ENCODE measurements at places on chromosomes 4 and X.

DNA sequence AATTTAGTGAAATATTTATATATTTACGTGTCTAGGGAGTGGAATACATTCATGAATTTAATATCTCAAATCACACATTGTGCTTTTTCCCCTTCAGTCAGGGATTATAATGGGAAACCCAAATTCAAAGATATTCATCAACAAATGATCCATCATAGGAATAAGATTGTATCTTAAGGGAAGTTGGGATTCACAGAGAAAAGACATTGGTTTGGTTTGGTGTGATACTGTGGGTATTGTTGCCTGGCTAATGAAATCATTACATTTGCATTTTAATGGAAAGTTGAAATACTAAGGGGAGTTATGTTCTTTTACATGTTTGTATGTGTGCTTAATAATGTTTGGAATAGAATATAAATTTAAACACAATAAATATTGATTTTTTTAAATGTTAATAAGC is 1.7 kb downstream of the TET2 start:
- DNase-seq: no peak

GRCh38 chr4:3304831-3305609 is 12.2 kb downstream of the RGS12 start:
- no peak for DNase-seq

DNA sequence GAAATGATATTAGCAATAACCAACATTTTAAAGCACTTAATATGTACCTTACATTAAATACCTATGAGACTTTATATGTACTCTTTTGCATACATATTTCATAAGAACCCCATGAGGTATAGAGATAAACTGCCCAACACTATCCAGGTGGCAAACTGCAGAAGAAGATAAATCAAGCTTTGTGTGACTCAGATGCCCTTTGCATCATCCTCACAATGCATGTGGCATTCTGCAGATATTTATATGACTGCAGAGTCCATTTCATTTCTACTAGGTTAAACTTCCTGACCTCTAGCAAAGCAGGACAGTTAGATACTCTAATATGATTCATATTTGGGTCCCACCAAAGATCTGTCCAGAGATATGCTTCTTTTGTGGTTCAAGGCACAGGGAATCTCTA is 85.6 kb upstream of the RASGEF1B start:
- no peak for DNase-seq

- DNase-seq: no peak
Observed at GRCh38 chr4:67218883-67219282, 326.4 kb downstream of the CENPC start.

GRCh38 chrX:40524423-40524822 is 56.3 kb upstream of the ATP6AP2 start:
- no peak for DNase-seq

GRCh38 chr4:159413306-159413943 is 310.5 kb downstream of the RAPGEF2 start:
- DNase-seq: no peak

DNA sequence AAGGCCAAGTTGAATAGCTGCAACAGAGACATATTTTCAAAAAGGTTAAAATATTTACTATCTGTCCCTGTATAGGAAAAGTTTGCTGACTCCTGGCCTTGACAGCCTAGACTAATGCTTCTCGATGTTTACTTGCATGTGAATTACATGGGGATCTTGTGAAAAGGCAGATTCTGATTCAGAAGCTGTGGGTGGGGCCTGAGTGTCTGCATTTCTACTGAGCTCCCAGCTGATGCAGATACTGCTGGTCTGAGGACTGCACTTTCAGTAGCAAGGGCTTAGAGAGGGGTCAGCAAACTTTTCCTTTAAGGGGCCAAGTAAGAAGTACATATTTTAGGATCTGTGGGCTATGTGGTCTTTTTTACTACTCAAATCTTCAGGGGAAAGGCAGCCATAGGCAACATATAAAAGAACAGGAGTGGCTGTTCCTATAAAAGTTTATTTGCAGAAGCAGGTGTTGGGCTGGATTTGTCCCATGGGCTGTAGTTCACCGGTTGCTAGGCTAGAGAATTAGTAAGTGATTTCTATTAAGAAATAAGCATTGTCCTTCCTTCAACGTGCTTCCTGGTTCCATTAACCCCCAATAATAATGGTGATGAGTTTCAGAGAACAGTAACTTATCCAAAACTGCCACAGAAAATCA is 97.2 kb upstream of the PDE5A start:
- DNase-seq: peak; percentile 36

DNA sequence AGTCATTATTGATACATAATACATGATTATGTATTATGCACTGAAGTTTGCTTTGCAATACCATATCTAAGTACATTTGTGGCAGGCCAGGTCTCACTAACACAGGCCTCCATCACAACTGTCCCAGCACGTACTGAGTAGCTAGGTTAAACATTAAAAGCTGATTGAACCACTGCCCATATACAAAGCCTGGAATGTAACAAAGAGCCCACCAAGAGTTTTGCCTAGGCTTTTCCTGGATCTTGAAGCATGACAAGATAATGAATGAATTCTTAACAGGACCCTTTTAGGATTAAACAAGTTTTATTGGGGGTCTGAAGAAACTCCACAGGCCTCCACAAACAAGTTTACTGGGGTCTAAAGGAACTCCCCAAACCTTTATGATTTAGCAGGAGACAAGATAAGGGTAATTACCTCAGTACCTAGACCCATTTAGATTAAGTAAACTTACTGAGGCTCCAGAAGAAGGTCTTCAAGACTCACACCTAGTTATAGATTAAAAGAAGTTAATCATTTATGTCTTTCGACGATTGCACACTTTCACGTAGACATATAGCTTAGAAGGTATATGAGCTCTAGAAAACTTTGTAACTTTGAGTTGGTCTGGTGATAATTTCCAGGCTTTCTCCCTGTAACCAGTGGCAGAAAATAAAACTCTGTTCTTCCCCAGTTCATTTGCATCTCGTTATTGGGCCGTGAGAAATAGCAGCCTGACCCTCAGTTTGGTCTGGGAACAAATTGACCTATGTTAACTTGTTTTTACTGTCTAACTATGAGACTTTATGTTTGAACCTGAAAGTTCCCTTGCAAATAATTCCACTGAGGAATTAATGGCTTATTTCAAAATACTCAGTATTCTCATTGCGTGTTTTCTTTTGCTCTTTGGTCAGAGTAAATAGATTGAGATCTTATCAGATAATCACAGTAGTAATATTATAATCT is 84.8 kb downstream of the PHEX start:
- DNase-seq: no peak

DNA sequence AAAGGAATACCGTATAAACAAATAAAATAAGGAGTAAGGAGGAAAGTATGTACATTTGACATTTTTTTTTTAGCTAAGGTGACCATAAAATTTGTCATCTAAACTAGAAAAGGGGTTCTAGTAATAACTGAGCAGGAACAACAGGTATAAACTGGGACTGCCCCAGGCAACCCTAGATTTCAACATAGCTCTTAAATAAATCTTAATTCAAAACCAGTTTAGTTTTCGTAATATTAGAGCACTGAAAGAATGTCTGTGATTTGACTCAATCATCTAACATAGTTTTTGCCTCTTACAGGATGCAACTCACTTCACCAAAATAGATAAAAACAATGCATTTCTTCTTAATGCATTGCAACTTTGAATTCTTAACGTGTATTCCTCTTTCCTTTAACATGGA is 257.7 kb downstream of the ADAMTS3 start:
- DNase-seq: no peak

GRCh38 chr4:76233967-76234678 is 17.4 kb upstream of the FAM47E start:
- DNase-seq: peak; percentile 22

DNA sequence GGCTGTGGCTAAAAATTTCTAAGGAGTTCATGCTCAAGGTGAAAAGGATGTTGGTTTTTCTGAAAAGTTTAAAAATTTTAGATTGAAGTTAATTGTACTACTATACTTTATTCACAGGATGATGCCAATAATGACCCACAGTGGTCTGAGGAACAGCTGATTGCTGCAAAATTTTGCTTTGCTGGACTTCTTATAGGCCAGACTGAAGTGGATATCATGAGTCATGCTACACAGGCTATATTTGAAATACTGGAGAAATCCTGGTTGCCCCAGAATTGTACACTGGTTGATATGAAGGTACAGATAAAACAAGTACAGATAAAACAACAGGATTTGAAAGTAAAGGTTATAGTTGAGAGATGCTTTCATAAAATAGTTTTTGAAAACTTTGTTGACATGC is 12.2 kb downstream of the PAICS start:
- DNase-seq: peak; percentile 64

GRCh38 chr4:147327322-147327721 is 153.6 kb upstream of the EDNRA start:
- DNase-seq: no peak

DNA sequence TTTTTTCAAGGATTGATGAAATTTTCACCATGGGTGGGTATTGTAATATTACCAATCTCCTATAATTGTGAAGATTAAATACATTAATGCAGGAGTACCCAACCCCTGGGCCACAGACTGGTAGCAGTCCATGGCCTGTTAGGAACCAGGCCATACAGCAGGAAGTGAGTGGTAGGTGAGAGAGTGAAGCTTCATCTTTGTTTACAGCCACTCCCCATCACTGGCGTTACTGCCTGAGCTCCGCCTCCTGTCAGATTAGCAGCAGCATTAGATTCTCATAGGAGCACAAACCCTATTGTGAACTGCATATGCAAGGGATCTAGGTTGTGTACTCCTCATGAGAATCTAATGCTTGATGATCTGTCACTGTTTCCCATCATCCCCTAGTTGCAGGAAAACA is 15.1 kb downstream of the RAPGEF2 start:
- no peak for DNase-seq

- DNase-seq: no peak
Observed at GRCh38 chrX:131271274-131271673, 17.8 kb downstream of the IGSF1 start.

GRCh38 chr4:165765053-165765452 is 108.0 kb upstream of the TLL1 start:
- DNase-seq: no peak

GRCh38 chr4:97396097-97396496 is 747.2 kb downstream of the STPG2 start:
- no peak for DNase-seq

DNA sequence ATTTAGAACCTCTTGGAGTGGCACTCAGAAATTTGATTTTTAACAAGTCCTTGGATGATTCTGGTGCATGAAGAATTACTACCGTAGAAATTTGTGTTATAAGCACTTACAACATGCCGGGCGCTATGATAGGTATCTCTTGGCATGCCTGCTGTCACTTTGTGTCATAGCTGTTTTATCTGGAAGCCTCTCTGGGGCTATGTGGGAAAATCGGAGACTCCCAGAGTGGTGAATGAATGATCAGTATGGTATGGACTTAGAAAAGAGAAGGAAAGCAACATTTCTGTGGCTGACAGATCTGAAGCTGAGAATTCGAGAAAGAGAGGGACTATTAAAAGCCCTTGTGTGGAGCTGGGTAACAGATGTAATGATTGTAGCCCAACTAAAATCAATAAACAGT is 177.4 kb upstream of the MAMLD1 start:
- DNase-seq: no peak

- no peak for DNase-seq
Observed at GRCh38 chrX:10856797-10857196, 236.4 kb upstream of the MID1 start.

DNA sequence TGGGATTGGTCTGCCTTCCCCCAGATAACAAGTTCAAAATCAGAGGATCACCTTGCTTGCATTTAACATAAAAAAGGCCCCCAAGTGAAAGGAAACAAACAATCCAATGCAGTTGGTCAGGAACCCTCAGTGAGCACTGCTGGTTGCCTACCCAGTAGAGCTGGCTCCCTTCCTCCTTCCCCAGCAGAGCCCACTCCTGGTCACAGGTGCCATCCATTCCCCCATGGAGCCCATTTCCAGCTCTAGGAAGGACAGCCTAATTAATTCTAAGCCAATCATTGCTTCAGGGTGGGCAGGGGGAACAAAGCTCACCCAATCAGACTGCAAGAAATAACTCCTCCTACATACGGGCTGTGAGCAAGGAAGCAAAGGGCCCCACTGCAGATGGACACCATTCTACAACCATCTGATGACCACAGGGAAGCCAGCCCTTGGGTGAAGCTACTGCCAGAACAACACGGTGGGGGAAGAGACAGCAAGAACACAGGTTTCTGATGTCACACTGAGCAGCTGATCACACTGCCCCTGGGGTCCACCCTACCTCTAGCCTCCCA is 86.5 kb downstream of the SH3KBP1 start:
- DNase-seq: no peak

- DNase-seq: peak; percentile 41
Observed at GRCh38 chrX:51608126-51608525, 10.6 kb downstream of the CENPVL3 start.

GRCh38 chr4:123555233-123555806 is 158.7 kb downstream of the SPRY1 start:
- DNase-seq: peak; percentile 86

GRCh38 chr4:181757910-181758660 is 485.1 kb upstream of the TENM3 start:
- no peak for DNase-seq

GRCh38 chr4:146340798-146341197 is 126.5 kb downstream of the REELD1 start:
- DNase-seq: peak; percentile 38

- peak; percentile 27 for DNase-seq
Observed at GRCh38 chrX:56968980-56969379, 26.4 kb downstream of the SPIN3 start.

DNA sequence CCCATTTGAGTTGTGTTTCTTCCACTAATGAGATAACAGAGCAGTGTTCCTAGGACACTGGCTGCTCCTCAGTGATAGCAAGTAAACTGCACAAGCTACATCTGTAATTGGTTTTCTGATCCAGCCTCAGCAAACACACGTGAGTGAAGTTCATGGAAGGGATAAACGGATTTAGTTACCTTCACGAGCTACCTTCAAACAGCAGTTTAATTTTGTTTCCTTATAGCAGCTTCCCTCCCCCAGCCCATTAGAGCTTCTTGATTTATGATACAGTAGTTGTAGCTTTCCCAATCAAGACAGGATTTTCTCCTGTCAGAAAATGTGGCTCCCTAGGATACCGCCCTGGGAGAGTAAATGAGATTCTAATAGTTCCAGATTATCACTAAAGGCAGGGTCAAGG is 634.2 kb upstream of the FAT1 start:
- no peak for DNase-seq

GRCh38 chr4:133147286-133147821 is 1.7 kb upstream of the PCDH10 start:
- peak; percentile 55 for DNase-seq

- DNase-seq: no peak
Observed at GRCh38 chr4:138269175-138269574, 27.0 kb upstream of the SLC7A11 start.
